ENCODE measurements at places on chromosomes 1 and 21.

- peak; percentile 65 for DNase-seq
These were observed 37.1 kb upstream of the TRIM67 start for GRCh38 chr1:231124746-231125145.

DNA sequence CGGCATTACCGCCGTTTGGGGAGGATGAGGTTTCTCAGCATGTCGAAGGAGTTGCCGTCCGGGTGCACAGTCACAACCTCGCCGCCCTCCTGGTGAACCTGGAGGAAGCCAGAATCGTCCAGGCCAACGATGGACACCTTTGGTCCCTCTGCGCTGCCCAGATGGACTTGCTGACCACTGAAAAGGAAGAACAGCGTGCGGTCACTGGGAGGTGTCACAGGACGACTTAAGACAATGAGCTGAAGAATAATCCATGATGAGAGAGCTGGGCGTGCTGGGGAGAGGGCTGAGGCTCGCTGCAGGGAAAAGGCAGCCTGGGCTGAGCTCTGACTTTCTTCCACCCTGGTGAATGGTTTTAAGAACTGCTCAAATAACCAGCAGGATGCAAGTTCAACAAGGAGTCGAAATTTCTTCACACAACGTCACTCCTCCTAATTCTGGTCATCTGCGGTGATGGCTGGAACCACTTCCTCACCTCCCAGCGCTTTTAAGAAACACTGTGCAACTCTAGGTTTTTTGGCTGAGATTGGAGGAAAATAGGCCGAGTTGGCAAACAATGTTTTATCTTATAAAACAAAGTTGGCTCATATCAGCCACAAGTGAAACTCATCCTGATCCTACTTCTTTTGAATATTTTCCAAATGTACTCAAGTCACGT, 55.5 kb downstream of the SIM2 start:
- no peak for DNase-seq

DNA sequence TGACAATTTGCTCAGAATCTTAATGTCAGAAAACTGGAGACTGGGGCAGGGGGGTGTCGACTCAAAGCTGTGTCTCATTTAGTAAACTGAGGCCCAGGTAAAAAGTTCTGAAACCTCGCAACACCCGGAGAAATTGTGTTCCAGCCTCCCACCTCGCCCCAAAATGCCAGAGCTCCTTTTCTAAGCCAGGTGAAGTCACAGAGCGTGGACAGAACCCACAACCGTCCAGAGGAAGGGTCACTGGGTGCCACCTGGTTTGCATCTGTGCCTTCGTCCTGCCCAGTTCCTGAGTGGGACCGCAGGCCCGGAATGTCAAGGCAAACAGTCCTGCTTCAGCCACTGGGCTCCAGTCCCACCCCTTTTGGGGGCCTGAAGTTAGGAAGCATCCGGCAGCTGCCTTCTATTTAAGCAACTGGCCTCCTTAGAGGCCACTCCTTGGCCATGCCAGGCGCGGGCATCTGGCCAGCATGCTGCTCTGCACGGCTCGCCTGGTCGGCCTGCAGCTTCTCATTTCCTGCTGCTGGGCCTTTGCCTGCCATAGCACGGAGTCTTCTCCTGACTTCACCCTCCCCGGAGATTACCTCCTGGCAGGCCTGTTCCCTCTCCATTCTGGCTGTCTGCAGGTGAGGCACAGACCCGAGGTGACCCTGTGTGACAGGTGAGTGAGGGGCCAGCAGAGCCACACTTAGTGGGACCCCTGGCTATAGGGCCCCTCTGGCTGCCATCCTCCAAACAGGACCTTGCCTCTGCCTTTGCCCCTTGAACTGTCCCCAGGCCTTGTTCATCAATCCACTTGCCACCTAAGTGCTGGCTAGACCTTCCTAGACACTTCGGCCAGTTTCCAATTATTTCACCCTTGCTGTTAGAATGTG, at the start of gene TAS1R1:
Gene TAS1R1 (plus strand): TSS at position 401 of the 872 bp plus-strand sequence. CDS start 67 bp downstream, at position 468.
- no peak for DNase-seq

GRCh38 chr1:155253208-155253607, 2.1 kb downstream of the ENTREP3 start:
- no peak for DNase-seq

GRCh38 chr1:183029591-183030000, 6.4 kb downstream of the LAMC1 start:
- no peak for DNase-seq

GRCh38 chr21:32172106-32172505, 106.7 kb downstream of the MIS18A start:
- no peak for DNase-seq

DNA sequence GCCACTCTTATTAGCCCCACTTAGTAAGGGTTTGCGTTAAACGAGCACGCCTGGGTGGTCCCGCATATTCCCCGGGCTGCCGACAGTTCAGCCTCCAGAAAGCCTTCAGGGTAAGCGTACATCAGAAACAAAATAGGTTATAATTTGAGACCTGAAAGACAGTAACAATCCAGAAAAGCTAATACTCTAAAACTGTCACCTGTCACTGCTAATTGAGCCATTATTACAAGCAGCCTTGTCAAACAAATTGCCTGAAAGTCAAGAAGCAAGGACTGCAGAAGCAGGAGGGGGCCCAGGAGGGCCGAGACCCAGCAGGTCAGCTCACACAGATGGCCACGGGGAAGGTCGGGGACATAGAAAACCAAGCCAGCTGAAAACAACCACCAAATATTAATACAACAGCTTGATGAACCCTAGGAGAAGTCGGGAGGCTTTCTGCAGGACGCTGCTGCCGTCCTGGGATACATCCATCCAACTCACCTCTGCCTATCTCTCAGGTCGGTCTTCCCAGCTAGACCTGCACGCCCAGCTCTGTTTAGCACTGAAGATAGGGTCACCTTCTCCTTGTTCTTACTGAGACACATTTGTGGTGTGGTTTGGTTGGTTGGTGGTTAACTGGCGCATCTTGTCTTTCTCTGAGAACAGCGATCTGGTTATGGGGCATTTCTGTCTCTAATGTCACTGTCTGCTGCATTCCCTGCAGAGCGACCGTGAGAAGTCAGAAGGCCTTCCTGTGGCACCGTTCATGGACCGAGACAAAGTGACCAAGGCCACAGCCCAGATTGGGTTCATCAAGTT, 110.8 kb downstream of the WDR4 start:
- no peak for DNase-seq

- DNase-seq: peak; percentile 51
These were observed 34.2 kb downstream of the IGFN1 start for GRCh38 chr1:201224666-201225370.

Data from osteocyte (in vitro differentiated cells).